ENCODE measurements at places on chromosomes 2 and 18. TPM values are rescaled to one million over a fixed set of nuclear protein-coding genes. Genes with fewer than 3 reads are reported as not detected.

- DNase-seq: no peak
Observed at GRCh38 chr2:46711156-46711555, 204.4 kb downstream of the MCFD2 start.

GRCh38 chr2:85668009-85668856, at the start of gene SFTPB:
Gene SFTPB, minus strand, starts transcription at chr2:85668199. Its CDS starts 16 bp downstream, at chr2:85668183.
- no peak for DNase-seq

- DNase-seq: no peak
Observed at GRCh38 chr18:63051928-63052327, 267.6 kb downstream of the BCL2 start.

- peak; percentile 68 for DNase-seq
Observed at GRCh38 chr18:77063260-77063659, 69.3 kb downstream of the MBP start.

GRCh38 chr18:25621144-25621543, 269.2 kb upstream of the ZNF521 start:
- DNase-seq: no peak

DNA sequence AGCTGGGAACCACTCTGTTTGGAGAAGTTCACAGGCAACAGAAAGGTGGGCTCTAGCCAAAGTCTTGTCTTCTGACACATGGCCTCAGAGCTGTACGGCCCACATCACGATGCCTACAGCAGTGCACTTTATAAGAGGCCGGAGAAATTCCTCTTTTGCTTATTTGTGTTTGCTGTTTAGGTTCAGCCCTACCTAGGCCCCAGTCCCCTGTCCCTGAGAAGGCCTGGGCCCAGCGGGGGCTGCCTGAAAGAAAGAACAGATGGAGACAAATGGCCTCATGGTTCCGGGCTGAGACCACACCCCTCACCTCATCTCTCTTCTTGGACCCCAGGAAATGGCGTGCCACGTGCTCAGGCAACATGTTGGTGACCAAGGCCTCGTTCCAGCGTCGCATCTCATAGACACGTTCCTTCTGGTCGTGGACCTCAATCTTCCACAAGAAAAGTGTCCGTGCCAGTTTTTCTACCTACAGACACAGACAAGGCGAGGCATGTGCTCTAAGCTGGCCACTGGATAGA, 30.9 kb downstream of the CENPO start:
- DNase-seq: no peak

GRCh38 chr18:54973046-54973445, 13.8 kb upstream of the CCDC68 start:
- DNase-seq: no peak

DNA sequence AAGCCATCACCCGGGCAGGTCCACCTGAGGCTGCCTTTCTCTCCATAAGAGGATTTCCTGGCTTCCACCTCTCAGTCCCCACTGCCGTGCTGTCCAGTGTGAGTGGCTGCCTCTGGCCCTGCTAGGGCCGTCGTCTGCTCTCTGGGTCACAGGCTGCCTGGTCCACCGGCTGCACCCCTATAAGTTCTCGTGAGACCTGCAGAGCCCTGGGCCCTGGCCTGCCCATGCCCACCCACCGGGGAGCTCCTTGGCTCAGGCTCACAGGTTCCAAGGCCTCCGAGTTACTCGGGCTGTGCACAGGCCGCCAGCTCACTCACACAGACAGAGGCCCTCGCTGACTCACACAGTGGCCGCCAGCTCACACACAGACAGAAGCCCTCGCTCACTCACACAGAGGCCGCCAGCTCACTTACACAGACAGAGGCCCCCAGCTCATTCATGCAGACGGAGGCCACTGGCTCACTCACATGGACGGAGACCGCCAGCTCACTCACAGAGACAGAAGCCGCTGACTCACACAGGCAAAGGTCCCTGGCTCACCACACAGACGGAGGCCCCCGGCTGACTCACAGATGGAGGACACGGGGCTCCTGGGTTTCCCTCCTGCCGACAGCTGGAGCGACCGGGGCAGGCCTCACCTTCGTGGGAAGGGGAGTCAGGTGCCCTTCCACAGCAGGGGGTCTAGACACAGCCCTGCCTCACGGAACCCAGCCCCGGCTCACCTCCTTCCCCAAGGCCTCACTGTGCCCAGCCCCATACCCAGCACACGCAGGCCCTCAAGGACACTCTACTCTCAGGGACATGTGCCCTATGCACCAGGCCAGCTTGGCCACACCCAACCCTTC, 334.1 kb upstream of the MYT1L start:
- no peak for DNase-seq

GRCh38 chr2:63594660-63595059, 5.9 kb downstream of the MDH1 start:
- DNase-seq: no peak

GRCh38 chr2:113784823-113785744, 28.6 kb upstream of the SLC35F5 start:
- no peak for DNase-seq

- no peak for DNase-seq
Observed at GRCh38 chr2:175445281-175445680, 263.8 kb upstream of the ATP5MC3 start.

DNA sequence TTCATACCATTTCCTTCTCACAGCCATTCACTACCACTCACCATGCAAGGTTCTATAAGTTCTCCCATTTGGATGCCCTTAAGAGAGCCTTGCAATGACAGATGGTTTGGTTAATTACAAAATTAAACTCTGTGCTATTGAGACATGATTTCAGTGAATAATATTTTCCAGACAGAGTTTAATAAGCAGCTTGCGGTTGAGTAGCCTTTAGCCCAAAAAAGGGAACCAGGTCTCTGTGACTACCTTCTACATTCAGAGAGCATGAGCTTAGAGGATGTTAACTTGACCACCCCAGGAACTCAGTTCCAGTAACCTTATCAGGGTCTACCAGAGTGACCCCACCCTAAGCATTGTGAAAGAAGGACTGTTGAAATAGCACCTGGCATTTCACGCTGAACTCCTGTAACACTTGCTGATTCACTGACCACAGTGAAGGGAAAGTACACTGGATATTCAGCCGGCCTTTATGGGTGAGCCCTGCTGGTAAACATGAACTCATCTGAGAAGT, 1173.1 kb upstream of the ZEB2 start:
- no peak for DNase-seq

DNA sequence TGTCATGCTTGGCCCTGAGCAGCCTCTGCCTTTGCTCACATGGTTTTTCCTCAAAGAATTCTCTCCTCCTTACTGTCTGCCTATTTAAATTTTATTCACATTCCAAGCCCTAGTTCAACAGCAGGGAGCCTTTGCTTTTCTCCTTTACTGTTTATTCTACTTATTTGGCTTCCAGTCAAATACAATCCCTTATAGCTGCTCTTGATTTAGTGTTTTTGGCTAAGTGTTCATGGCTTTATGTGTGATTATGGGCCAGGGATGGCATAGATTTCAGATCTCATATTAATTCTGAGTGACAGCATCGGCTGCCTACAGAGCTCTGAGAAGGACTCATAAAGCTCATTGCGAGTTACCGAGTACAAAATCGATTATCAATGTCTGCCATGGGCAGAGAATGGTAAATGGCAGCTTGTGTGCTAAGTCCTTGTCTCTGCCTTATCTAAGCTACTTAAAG, 106.7 kb downstream of the METTL8 start:
- DNase-seq: no peak

Gene RETREG2
- 113 TPM for total RNA-seq

Gene NIF3L1
- total RNA-seq: 37.3 TPM

Gene PLA2R1
- not detected for total RNA-seq

Gene DUSP2
- total RNA-seq: 36.5 TPM

Gene DYSF
- 3.4 TPM for total RNA-seq

Gene FAM168B
- 89.1 TPM for total RNA-seq

Gene CXCR2
- not detected for total RNA-seq

Data from naive thymus-derived CD8-positive, alpha-beta T cell (primary cell).